ENCODE measurements at places on chromosomes 1 and 21. TPM values are rescaled to one million over a fixed set of nuclear protein-coding genes. Genes with fewer than 3 reads are reported as not detected.

The CNIH3 gene
- 3.2 TPM for polyA plus RNA-seq

The JUN gene
- polyA plus RNA-seq = 217 TPM

The FOXD3 gene
- not detected for polyA plus RNA-seq

The CADM3 gene
- polyA plus RNA-seq = 0.13 TPM

The PLEKHG5 gene
- polyA plus RNA-seq = not detected

The CELA2A gene
- polyA plus RNA-seq = not detected

The FTCD gene
- not detected for polyA plus RNA-seq

The KCNK1 gene
- not detected for polyA plus RNA-seq

The EFNA1 gene
- polyA plus RNA-seq = not detected

The SPRR2E gene
- not detected for polyA plus RNA-seq

The PPIAL4G gene
- polyA plus RNA-seq = not detected
